ENCODE measurements at places on chromosomes 4 and X.

DNA sequence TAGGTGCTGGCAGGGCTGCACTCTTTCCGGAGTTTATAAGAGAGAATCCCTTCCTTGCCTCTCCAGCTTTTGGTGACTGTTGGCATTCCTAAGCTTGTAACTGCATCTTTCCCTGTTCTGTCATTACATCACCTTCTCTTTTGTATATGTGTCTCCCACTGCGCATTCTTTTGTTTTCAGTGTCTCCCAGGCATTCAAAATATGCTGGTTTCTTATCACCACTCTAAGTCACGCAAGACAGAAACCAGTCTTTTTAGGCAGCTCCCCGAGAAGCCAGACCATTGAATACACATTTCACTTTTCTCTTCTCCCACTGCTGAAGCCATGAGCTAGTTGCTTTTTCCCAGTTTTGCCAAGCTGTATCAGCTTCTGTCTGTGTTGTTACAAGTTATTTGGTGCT is 71.0 kb downstream of the LAS1L start:
- no peak for DNase-seq

GRCh38 chr4:140331876-140332275 is 41.6 kb upstream of the SCOC start:
- no peak for DNase-seq

DNA sequence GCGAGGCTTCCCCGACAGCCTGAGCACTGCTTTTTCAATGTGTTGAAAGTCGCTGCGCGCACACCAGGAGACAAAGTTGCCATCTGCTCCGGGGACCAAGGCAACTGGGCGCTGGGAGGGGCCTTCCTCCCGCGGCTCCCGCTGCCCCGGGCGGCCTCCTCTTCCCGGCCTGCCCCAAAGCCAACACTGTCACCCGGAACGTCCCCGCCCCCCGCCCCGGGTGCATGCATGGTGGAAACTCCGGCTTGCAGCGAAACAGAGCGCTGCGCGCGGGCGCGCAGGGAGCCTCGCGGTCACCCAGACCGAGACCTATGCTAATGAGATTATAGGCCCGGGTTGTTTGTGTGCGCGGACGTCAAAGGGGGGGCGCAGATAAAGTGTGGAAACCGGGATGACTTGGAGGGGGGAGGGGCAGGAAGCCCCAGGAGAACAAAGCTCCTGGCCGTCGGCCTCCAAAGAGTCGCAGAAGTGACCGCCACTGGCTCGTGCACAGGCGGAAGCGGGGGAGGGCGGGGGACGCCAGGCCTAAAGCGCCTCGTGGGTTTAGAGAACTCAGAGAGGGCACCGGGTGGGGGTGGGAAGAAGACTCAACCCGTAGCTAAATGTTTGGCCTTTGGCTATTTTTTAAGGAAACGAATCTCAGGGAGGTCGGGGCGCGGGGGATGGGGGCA is 88.8 kb downstream of the BCOR start:
- DNase-seq = peak; percentile 56

DNA sequence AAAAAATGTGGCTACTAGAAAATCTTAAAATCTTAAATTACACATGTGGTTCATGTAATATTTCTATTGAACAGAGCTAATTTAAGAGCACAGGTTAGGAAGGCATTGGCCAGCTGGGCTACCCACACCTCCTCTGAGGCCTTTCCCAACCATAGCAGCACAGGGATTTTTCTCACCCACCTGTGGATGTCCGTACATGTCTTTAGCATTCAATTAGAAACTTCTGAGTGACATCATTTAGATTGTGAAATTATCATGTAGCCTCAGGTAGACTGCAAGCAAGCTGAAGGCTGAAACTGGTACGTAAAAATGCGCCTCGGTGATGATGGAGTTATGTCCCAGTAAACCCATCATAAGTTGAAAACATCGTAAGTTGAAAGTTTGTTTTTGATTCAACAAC is 31.2 kb downstream of the SCARB2 start:
- DNase-seq = no peak

DNA sequence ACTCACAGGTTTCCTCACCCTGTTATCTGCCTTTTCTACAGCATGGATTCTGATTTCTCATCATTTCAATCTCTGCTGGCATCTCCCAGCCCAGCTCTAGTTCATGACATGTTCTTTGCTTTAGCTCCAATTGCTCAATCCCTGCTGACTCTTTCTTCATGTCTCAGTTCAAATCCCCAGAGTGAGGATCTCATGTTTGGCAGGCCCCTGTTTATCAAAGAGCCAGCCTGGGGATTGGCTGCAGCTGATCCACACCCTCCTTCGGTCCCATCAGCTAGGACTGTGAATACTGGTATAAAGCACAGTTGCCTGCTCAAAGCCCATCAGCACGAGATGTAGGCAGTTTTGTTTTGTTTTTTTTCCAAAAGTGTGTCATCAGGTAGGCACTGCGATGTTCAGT is 14.4 kb upstream of the CC2D2A start:
- no peak for DNase-seq

GRCh38 chrX:153075366-153075765 is 3.1 kb downstream of the PNMA6A start:
- no peak for DNase-seq

DNA sequence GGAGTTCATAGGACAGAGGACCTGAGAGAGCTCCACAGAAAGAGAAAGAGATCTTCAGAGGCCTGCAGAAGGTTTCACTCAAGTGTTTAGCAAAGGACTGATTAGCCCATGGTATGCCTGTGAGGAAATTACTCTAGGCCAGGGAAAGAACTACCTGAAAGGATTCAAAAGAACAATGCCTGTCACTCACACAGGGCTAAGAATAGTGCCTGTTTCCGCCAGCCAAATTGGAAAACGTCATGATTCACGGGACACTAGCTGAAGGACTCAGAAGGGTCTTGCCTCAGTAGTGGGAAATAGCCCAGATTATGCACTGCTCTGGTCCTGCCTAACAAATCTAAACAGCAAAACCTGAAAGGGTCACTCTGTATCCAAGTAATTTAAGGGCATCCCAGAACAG is 21.1 kb downstream of the SYTL4 start:
- DNase-seq = no peak

GRCh38 chr4:101421386-101421785 is 74.1 kb upstream of the PPP3CA start:
- DNase-seq = no peak

DNA sequence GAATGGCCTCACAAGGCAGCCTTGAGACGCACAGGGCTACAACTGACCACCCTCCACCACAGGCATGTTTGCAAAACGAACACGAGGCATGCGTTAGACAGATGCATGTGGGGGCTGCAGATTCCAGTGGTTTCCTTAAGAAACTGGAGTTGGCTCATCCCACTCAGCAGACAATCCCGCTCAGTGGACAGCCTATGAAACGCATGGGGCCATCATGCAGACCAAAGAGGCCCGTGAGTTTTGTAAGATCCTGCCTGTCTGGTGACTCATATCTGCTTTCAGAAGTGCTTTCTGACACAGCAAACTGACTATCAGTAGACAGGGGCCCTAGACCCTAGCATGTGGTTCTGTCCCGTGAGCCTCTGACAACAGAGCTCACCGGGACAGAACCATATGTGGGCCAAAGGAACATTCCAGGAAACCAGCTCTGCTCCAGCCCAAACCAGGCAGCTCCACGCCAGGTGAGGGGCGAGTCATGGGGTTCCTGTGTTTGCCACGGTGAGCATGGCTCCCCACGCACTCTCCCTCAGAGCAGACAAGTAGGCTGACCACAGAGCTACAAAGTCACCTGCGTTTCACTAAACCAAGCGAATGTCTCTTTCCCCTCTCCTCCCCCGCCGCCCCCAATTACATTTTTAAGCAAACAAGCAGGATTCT is 74.4 kb downstream of the MTMR1 start:
- DNase-seq = no peak

DNA sequence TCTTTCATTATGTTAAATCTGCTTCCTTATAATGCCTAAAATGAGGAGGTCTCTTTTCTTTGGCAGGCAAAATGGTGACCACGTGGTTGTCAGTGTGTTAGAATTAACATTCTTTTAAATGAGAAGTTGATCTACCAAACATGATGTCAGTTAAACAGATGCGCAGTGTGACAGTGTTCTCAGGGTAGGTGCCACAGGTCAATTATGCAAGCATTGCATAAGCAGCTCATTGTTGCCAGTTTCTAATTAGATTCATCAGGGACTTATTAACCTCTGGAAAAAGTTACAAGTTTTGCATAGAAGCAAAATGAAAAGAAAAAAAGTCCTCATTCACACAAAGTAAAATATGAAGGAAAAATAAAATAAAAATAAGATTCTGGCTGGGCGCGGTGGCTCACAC is 324.1 kb upstream of the GALNT7 start:
- no peak for DNase-seq

DNA sequence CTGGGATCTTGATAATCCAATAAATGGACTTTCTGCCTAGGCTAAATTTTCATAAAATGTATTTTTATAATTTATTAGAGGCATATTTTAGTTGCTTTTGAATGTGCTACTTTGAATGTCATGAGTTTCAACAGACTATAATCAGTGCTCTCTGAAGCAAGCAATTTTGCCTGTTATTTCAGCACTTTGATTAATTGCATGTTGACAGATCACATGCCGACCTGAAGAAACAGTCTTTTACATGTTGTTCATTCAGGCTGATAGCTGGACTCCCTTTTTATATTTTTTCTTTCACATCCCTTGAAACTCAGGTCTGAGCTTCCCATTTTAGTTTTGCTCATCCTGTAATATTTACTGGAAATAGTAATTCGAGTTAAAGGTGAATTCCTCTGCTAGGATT is 341.0 kb downstream of the NAP1L3 start:
- no peak for DNase-seq

DNA sequence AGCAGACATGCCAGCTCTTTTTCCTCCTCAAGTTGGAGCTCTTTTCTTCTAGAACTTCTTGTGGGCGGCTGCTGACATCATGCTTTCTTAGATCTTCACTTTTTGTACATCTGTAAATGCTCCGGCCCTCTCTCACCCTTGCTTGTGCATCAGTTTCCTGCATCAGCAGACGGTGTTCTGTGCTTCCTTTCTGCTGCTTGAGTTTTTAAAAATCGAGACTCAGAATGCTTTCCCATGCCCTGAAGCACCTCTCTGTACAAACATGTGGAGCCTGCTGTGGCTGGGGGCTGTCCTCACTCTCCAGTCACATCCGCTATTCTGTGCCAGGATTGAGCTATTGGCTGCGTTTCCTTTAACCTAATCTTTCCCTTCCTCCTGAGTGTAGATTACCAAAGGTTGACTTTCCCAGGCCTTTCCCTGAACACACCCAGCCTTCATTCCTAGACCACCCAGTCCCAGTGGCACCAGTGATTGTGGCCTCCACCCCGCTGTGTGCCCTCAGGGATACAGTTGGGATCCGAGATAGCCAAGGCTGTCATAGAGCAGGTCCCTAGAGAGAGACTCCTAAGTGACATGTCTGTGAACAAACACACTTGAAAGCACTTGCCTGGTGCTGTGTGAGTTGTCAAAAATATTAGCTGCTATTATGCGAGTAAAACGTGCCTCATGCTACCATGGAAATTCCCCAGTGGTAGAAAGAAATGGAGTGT is 41.9 kb downstream of the TNIP2 start:
- DNase-seq = peak; percentile 58

- no peak for DNase-seq
Observed at GRCh38 chr4:5940470-5941203, 47.8 kb upstream of the CRMP1 start.

- DNase-seq = no peak
Observed at GRCh38 chrX:10098270-10098713, 58.5 kb upstream of the CLCN4 start.

DNA sequence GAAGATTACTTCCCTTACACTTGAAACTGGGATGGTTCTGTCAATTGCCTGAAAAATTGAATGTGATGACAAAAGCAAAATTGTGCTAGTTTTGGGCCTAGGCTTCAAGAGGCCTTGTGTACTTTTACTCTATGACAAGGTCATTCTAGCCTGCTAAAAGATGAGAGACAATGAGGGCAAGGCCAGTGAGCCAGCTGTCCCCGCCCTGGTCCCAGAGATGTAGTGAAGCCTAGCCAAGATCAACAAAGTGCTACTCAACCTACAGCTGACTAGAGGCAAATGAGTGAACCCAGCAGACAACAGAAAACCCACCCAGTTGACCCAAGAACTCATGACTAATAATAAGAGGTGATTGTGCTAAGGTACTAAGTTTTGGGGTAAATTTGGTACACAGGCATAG is 248.7 kb downstream of the IL15 start:
- DNase-seq = no peak

GRCh38 chr4:173213296-173213695 is 44.7 kb downstream of the GALNT7 start:
- no peak for DNase-seq

Data from femur (tissue), 1 donor.